Stimulated activated CD4-positive, alpha-beta T cell treated with anti-CD3 and anti-CD28 coated beads, TNF-alpha, amount 100 ng/mL, for 1 hour (primary cell): ENCODE measurements at places on chromosomes 16 and 17.

GRCh38 chr16:81212830-81213465, 25.5 kb upstream of the BCO1 start:
- no peak for DNase-seq

GRCh38 chr16:27235055-27235937, 32.0 kb downstream of the KDM8 start:
- DNase-seq = peak; percentile 50

DNA sequence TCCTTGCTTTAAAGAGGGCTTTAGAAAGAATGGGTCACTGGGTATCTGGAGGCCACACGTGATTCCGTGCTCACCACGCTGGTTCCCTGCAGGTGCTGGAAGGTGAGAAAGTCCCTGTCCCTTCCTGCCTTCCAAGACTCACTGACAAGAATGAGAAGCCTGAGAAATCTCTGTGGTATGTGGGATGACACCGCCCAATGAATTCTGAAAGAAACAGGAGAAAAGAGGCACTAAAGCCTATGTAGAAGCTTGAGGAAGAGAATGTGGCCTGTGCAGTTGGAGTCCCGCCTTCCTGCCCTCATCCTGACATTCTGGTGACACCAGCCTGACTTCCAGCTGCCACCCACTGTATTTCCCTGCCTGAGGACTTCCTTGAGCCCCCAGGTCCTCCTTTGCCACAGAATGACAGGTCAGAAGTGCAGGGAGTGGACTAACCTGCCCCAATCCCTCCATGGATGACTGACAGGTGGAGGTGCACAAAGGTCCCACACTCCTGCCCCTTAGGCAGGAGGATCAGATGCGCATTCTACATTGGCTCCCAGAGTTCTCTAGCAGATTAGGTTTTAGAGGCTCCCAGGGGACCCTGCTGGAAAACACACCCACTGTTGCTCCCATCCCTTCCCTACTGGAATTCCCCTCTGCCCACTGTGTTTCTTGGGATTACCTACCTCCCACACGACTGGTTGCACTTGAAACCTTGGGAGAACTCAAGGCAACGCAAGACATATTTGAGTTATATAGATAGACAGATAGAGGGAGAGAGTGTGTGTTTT, 38.6 kb upstream of the TENT4B start:
- no peak for DNase-seq

GRCh38 chr17:45431531-45432404, 902 bp downstream of the ARHGAP27 start:
- DNase-seq = peak; percentile 44

GRCh38 chr17:38919316-38920078, 5.9 kb upstream of the LASP1NB start:
- no peak for DNase-seq

DNA sequence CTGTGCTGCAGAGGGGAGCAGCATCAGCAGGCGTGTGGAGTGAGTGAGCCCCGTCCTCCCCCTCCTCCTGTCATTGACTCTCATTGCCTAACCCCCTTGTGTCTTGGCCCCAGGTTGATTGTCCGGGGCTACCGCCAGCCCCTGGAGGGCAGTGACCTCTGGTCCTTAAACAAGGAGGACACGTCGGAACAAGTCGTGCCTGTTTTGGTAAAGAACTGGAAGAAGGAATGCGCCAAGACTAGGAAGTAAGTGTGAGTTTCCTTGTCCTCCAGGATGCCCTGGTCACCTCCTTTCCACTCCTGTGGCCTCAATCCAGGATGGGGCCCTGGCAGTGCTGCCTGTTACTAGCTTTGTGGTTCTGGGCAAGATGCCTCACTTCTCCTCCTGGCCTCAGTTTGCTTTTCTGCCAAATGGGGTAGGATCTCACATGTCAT, 87.0 kb downstream of the ABCC1 start:
- DNase-seq = no peak

GRCh38 chr17:75260641-75261335, 618 bp downstream of the GGA3 start:
- DNase-seq = no peak

- DNase-seq = no peak
Measured at GRCh38 chr17:60141111-60142018, 8.4 kb upstream of the CA4 start.

GRCh38 chr17:74815550-74816370, 39.6 kb upstream of the NAT9 start:
- DNase-seq = no peak

DNA sequence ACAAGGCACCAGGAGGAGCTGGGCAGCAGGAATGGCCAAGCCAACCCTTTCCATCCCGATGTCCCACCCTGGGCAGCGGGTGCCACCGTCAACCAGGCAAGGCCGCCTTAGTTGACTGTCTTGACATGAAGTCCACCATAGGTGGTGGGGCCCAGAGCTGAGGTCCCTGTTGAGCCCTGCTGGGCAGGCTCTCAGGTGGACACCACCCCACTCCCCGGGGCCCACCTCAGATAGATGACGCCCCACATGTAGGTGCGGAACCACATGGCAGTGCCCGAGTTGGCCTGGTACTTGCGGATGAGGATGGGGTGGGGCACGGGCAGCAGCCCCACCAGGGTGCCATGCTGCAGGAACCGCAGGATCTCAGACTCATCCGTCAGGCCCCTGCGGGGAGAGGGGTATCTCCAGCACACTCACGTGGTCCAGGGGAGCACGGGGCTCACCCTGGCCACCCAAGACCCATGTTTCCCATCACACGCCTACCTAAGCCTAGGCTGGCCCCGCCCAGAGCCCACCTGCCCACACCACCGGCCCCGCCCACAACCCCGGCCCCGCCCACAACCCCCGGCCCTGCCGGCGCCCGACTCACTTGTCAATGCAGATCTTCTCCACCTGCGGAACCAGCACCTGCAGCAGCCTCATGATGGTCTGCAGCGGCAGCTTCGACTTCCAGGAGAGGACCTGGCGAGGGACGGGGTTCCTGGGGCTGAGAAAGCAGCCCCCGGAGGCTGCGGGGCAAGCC, 16.2 kb downstream of the OTOP3 start:
- no peak for DNase-seq

- no peak for DNase-seq
Measured at GRCh38 chr17:46972346-46972745, 6.7 kb downstream of the RPRML start.

GRCh38 chr16:29876594-29877249, 13.7 kb upstream of the CDIPT start:
- DNase-seq = no peak

- no peak for DNase-seq
Measured at GRCh38 chr17:61458421-61459141, 6.4 kb downstream of the TBX4 start.

- DNase-seq = no peak
Measured at GRCh38 chr17:47867813-47868533, 17.0 kb upstream of the SP6 start.

- DNase-seq = peak; percentile 64
Measured at GRCh38 chr17:1122533-1123392, 57.0 kb downstream of the ABR start.

- DNase-seq = no peak
Measured at GRCh38 chr16:57143149-57143921, 42.5 kb downstream of the PSME3IP1 start.

- no peak for DNase-seq
Measured at GRCh38 chr16:71564335-71564967, 12.4 kb downstream of the TAT start.

- no peak for DNase-seq
Measured at GRCh38 chr17:31226950-31227349, 70.1 kb downstream of the OMG start.

- no peak for DNase-seq
Measured at GRCh38 chr16:81263470-81264220, 25.2 kb downstream of the BCO1 start.

GRCh38 chr17:81217491-81217890, 5.3 kb downstream of the CEP131 start:
- DNase-seq = no peak

DNA sequence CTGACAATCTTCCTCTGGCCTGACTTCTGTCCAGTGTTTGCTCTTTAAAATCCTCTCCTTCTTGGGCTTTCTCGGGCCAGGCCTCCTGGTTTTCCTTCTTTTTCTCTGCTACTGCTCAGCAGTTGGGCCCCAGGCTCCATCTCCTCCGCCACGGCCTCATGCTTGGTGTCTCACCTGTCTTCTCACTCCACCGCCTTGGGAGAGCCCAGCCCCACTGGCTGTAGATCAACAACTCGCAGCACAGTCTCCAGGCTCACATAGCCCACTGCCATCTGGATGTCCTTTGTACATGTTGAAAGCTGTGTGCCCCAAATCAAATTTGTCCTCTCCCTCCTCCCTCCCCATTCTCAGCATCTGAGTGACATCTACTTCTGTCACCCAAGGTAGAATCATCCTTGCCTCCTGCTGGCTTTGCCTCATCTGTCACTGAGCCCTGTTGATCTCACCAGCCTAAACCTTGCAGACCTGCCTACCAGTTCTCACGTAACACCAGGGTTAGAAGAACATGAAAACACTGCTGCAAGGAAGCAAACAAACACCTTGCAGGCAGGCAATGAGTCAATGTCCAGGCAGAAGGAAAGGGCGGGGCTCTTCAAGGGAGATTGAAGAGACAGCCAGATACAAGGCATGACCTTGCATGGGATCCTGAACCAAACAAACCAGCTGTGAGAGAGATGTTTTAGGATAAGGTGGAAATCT, 103.2 kb upstream of the SMURF2 start:
- DNase-seq = no peak

- DNase-seq = no peak
Measured at GRCh38 chr17:39178536-39178935, 12.6 kb upstream of the ARL5C start.

- no peak for DNase-seq
Measured at GRCh38 chr16:12620150-12620549, 183.5 kb downstream of the CPPED1 start.

DNA sequence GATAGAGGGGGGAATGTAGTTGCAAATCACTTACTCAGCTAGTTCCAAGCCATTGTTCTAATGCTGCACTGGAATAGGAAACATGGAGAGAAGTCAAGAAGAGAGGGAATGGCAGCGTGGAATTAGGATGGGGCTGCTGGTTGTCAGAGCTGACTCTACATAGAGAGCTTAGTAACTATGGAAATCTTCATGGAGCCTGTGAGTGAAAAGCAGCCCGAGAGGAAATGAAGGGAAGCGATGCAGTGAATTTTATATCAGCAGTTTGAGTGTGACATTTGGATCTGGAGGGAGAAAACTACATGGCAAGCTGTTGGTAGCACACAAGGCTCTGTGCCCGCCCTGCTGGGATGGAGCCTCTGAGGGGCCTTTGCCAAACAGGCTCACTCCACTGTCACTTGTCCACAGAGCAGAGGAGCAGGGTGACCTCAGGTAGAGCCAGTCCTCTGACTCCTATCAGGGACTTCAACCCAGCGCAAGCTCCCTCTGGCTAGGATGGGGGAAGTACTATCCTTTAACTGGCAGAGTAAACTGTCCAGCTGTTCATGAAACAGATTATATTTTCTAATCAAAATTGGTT, 27.9 kb upstream of the PMFBP1 start:
- no peak for DNase-seq

DNA sequence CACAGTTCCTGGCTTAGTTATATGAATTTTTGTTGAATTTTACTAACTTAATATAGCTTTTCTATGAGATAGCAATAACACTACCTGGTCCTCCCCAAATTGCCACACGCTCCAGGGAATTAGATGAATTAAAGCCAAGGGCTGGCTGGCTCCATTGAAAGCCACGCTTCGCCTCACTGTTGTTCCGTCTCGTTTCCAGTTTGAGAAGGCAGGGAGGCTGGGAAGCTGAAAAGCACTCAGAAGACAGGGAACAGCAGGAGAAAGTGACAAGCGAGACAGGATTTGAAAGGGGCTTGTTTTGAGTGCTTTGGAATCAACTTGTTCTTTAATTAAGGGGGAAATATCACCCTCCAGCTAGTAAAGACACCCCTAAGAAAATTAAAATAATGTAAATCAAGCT, 425.3 kb downstream of the CA10 start:
- DNase-seq = no peak

GRCh38 chr16:88456356-88457292, 3.5 kb downstream of the ZFPM1 start:
- peak; percentile 41 for DNase-seq

- DNase-seq = no peak
Measured at GRCh38 chr16:86610779-86611524, 32.6 kb downstream of the FOXL1 start.

GRCh38 chr16:3518292-3518985, 17.6 kb downstream of the CLUAP1 start:
- no peak for DNase-seq

- DNase-seq = peak; percentile 52
Measured at GRCh38 chr17:78258323-78259191, 27.1 kb downstream of the TMEM235 start.

DNA sequence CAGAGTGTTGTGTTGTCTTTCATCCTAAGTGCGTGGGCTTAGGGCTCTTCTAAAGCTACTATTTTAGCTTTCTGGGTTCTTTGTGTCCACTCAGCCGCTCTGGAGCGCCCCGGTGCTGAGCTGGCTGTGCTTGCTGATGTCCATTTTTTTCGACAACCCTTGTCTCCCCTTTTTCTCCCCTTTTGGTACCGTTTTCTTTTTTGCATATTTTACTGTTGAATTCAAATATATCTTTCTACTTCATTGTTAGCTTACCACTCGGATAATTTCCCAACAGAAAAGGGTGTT, 1.2 kb downstream of the SRRM2 start:
- DNase-seq = no peak

GRCh38 chr16:16890964-16891363, 512.0 kb downstream of the NPIPA7 start:
- DNase-seq = no peak

- DNase-seq = no peak
Measured at GRCh38 chr16:88469615-88470395, 16.7 kb downstream of the ZFPM1 start.

DNA sequence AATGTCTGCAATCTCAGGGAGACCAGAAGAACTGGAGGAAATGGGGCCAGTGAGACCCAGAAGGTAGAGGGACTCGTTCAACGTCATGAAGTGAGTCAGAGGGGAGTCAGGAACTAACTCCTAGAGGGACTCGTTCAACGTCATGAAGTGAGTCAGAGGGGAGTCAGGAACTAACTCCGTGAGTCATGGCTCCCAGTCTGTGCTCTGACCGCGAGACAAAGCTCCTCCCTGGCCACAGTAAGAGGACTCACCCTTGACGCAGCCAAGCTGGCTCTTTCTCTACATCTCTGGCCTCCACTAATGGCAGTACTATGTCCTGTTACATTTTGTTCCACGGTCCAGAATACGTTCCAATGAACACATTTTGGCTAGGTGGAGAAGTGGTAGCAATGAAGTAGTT, 902.5 kb downstream of the KCNJ2 start:
- no peak for DNase-seq

DNA sequence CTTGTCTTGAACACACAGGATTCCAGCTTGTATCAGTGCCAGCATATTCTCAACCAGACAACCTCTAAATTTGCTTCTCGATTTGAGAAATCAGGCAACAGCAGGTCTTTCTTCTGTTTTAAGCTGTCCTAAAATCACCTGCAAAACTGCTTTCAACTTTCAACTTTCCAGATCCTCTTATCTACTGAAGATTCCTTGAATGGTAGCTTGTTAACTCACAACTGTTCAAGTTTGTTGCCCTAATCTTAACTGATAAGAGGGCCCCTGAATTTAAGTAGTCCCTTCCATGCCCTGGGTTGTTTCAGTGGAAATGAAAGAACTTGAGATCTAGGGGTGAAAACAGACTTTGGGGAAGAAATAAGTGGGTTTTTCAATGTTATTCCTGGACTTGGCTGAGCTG, 57.2 kb downstream of the CHD9 start:
- no peak for DNase-seq

GRCh38 chr16:56298948-56299596, 107.8 kb downstream of the GNAO1 start:
- DNase-seq = no peak
